ENCODE measurements at places on chromosomes 12 and 14.

DNA sequence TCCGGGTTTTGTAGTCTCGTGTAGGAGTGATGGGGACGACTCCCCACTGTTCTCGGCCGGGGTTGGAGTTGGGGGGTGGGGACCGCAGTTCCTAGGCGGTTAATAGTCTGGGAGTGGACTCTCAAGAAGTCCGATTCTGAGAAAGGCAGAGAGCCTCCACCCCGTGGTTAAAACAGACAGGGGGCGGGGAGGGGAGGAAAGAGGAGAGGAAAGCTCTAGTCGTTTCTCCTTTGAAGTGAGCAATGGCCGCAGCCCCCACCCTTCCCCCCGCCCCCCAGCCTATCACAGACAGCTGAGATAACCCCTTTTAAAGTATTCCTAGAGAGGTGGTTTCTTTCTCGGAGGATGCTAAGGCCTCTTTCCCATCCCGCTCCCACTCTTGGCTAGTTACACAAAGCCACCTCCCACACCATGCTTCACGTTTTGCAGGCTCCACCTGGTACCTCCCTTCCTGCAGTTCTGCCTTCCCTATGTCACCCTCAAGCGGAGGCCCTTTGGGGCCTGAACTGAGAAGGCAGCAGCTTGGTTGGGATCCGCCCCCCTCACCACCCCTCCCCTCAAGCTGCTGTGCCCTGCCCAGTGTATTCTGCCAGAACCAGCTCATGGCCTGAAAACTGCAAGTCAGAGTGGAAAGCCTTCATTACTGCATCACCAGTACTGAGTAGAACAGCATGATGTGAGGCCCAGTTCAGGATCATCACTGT lies 853 bp downstream of the USP5 start:
- DNase-seq, result peak; percentile 74

DNA sequence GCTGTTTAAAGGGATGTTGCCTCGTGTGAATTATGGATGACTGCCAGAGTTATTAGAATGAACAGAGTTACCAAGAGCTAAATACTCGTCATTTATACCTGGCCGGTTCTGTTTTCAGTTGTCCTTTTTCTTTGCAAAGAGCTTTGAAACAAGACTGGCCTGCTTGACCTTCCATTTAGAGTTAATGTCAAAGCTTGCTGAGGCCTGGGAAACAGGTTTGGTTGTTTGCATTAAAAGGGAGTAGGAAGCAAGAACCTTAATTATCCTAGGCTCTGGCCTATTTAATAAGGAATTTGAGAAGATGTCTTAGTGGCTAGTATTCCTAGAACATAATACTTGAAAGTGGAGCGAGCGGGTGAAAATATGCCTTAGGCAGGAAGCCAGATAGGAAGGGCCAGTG lies 233.3 kb downstream of the CACNA1C start:
- no peak for DNase-seq

DNA sequence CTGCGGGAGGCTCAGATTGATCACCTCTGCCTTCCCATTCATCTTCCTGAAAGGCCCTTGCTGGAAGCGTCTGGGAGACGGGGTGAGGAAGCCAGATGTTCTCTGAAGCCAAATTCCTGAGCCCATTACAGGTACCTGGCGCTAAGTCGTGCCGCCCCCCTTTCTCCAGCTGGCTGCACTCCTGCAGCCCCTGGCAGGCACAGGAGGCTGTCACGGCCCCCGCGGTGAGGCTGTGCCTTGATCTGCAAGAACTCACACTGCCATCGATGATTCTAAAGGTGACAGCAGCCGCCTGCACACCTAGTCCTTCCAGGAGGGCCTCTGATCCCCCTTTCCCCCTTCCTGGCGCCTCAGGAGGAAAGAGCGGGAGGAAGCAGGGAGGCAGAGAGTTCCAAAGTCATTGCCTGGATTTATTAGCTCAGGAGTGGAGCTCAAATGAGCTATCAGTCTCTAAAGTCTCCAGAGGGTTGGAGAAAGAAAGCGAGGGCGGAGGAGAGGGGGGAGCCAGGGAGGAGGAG lies 106.9 kb downstream of the RFLNA start:
- no peak for DNase-seq

- DNase-seq, result no peak
These were observed 35.4 kb upstream of the NKX2-8 start for GRCh38 chr14:36617824-36618223.

GRCh38 chr14:22096514-22096895 lies 422.9 kb upstream of the OR4E1 start:
- DNase-seq, result peak; percentile 65

DNA sequence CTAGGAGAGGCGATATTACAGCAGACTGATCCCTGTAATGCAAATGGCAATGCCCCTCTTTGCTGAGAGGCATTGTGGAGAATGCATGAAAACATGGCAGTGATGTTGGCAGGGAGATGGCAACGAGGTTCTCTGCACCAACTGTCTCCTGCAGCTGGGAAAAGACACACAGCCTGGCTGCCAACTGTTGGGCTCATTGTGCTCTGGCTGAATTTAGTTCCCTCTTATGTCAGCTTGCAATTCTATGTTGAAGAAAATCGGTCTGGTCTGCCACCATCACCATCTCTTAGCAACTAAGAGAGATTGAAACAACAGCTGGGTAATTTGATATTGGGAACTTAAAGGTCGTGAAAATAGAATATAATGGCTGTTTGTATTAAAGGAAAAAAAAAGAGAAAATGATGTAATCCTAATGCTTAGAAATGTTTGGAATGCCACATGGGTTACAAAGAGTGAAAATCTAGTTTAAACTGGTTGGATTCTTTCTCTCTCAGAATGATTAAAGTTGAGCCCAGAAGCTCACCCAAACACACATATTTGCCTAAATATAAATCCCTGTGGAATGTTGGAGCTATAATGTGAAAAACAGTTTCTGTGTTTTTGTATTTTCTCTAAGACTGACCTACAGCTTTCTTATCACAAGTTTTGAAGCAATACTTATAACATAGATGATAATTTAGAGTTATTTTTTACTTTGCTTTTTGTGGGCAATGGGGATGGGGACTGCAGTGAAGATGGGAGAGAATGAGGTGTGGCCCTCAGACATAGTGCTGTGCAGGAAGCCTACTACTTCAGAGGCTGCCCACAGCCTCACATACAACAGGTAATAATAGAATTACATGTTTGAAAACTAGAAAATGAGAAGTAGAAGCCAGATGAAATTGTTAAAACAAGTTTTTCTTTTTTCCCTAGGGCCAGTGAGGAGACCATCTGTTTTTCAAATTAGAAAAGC lies 143.7 kb downstream of the AKAP6 start:
- DNase-seq, result no peak

- no peak for DNase-seq
These were observed 29.5 kb downstream of the CACNA1C start for GRCh38 chr12:2082321-2082720.

DNA sequence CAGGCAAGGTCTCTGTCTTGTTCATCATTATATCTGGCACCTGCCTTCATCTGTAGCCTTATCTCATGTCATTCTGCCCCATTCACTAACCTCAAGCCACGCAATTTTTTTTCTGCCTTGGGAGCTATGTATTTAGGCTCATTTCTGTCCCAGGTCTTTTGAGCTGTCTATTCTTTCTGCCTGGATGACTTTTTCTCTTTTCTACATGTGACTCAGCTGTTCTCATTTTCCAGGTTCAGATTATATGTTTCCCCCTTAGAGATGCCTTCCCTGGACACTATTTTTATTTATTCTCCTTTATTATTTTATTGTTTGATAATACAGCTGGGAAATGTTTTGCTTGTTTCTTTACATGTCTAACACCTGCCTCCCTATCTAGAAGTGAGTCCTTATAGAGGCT lies 737.4 kb upstream of the TBX3 start:
- no peak for DNase-seq

DNA sequence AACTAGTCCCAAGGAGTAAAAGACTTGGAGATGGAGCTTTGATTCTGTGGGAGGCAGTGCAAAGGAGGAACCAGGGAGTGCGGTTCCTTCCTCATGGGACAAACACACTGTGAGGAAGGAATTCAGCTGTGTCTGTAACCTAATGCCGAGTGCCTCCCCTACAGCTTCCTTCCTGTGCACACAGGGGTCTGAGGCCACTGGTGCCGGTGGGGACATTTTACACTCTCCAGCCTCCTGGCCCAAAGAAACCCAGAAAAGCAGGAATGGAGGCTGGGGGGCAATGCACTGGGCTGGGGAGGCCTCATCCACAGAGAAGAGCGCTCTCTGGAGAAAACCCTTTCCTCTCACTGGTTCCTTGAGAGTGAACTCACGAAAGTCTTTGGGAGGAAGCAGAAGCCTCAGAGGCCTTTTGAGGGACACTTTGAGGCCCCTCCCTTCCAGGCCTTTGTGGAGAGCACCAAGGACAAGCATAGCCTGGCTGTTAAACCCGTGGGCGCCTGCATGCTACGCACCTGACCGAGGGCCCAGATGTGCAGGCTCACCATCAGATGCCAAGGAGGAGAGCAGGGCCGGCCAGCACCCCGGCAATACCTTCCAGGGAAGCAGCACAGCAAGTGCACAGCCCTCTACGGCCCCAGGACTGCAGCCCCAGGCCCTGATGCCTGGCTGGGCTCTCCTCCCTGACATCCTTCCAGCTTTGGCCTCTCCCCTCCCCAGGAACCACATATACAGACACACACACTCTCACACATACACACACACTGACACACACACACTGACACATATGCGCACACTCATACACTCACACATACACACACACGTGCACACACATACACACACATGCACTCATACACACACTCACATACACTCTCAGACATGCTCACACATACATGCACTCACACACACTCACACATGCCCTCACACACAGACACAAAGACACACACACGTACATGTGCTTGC lies 52.0 kb downstream of the NFKBIA start:
- no peak for DNase-seq

Measured in activated CD4-positive, alpha-beta T cell treated with anti-CD3 and anti-CD28 coated beads, Interleukin-2, amount 10 ng/mL, durations not matched to agents 7 days and 5 days (primary cell).